Kidney (tissue), 22 donors: ENCODE measurements at places on chromosomes 5 and 9.
A peak's percentile ranks its signal among the peaks of the same experiment; 100 is the strongest.

- H3K27ac ChIP-seq: no peak overlapping the region
- no peaks in the 10 kb centered on the region for H3K4me1 ChIP-seq
- no peak for DNase-seq
Measured at GRCh38 chr9:117541181-117541580, 126.3 kb upstream of the ASTN2 start.

GRCh38 chr9:5481322-5482040 lies 28.9 kb upstream of the PDCD1LG2 start:
- no peaks in the 10 kb centered on the region for H3K4me1 ChIP-seq
- no peaks in the 10 kb centered on the region for H3K36me3 ChIP-seq
- no peak overlapping the region for H3K4me3 ChIP-seq
- DNase-seq: no peak

- DNase-seq: no peak
- H3K4me3 ChIP-seq: no peak overlapping the region
- no peaks in the 10 kb centered on the region for H3K27me3 ChIP-seq
- H3K27ac ChIP-seq: no peak overlapping the region
Measured at GRCh38 chr5:169606279-169606678, 22.7 kb downstream of the SPDL1 start.

GRCh38 chr9:91522481-91522880 lies 98.8 kb upstream of the NFIL3 start:
- H3K36me3 ChIP-seq: no peaks in the 10 kb centered on the region
- H3K4me1 ChIP-seq: no peaks in the 10 kb centered on the region
- no peak for DNase-seq
- no peak overlapping the region for H3K4me3 ChIP-seq
- no peak overlapping the region for H3K27ac ChIP-seq
- H3K27me3 ChIP-seq: no peaks in the 10 kb centered on the region

- H3K27ac ChIP-seq: no peak overlapping the region
- no peaks in the 10 kb centered on the region for H3K27me3 ChIP-seq
- no peak for DNase-seq
- no peaks in the 10 kb centered on the region for H3K36me3 ChIP-seq
Measured at GRCh38 chr9:84379740-84380139, 39.2 kb upstream of the SLC28A3 start.

- no peak overlapping the region for H3K4me3 ChIP-seq
- DNase-seq: no peak
- peaks cover 4% of the 10 kb centered on the region for H3K4me1 ChIP-seq
- no peak overlapping the region for H3K27ac ChIP-seq
- H3K36me3 ChIP-seq: peaks cover 9% of the 10 kb centered on the region
Measured at GRCh38 chr5:181265092-181265671, 4.2 kb upstream of the TRIM52 start.

DNA sequence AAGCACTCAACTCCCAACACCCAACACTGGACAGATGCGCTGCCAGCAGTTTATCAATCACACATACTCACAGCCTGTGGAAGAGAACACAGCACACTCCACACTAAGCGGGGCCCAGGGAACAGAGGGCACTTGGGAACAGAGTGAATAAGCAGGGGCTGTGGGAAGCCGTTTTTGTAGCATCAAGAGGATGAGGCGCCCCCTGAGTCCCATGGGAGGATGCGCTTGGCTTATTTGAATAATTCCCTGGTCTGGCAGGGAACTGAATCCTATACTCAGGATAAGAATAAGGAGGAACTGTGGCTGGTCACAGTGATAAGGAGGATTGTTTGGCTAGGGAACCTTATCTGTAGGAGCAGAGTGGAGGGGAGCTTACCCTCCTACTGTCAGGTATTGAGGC lies 96.1 kb upstream of the DNAH5 start:
- H3K36me3 ChIP-seq: no peaks in the 10 kb centered on the region
- no peak overlapping the region for H3K27ac ChIP-seq
- no peaks in the 10 kb centered on the region for H3K27me3 ChIP-seq
- peaks cover 7% of the 10 kb centered on the region for H3K4me1 ChIP-seq
- no peak overlapping the region for H3K4me3 ChIP-seq

GRCh38 chr5:131186561-131187256 lies 16.0 kb downstream of the LYRM7 start:
- H3K4me1 ChIP-seq: no peaks in the 10 kb centered on the region
- no peak overlapping the region for H3K4me3 ChIP-seq
- H3K36me3 ChIP-seq: no peaks in the 10 kb centered on the region
- no peak for DNase-seq
- no peaks in the 10 kb centered on the region for H3K27me3 ChIP-seq

DNA sequence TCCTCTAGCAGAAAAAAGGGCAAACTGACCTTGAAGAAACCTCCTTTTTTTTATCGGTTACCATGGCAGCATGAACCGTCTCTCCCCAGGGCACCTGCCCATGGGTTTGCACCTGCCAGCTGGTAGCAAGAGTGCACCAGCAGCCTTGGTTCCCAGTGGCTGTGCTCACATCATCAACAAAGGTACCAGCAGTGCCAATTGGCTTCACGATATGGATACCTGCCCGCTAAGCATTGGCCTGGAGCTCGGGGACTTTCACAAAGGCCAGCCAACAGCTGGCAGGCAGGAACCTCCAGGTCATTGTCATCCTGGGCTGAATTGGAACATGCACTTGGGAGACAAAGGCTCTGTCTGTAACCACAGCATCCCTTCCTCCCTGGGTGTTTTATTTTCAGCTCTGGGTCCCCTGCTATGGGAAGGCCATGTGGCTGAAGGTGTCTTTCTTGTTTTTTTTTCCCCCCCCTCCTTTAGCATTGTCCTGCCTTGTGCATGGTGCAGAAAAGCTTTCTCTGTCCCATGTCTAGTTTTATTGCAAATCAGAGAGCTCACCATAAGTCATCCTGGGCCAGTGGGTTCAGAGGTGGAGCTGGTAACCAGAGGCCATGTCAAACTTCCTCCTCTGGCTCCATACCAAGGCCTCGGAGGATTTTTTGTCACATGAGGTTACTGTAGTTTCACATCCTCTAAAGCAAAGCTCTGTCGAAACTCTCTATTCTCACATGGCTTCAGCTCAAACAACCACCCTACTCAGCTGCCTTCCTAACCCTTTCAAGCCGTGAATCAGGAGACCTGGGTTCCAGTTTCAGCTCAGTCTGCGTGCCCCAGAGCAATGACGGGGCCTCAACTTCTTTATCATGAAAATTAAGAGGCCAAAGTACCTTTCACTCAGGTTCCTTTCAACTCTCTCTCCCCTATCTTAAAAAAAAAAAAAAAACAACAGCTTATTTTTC lies 145.5 kb upstream of the MAP3K1 start:
- peak; percentile 57 for DNase-seq
- H3K4me3 ChIP-seq: no peak overlapping the region
- no peaks in the 10 kb centered on the region for H3K36me3 ChIP-seq
- no peaks in the 10 kb centered on the region for H3K27me3 ChIP-seq
- H3K4me1 ChIP-seq: no peaks in the 10 kb centered on the region

DNA sequence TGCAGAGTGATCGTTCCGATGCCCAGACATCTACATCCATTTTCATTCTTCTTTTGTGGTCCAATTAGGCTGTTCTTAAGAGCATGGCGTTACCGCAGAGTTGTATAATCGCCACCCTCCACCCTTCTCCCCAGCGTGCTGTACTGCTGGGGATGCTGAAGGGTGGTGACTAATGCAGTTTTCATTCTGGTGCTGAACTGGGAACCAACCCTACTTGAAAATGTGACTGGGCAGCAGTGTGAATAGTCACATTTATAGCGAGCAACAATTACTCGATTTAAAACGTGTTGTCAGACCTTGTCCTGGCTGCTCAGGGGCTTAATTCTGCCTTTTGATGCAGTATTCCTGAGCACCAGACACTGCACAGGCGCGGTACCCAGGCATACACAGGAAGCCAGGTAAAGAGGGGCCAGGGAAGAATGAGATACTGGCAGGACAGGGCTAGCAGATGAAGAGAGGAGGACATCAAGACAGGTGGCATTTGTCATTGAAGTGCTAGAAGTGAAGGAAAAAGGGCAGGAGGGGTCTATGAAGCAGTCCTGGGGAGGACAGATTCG lies 719 bp upstream of the ISCA1 start:
- H3K27ac ChIP-seq: peak overlapping the region; percentile 96
- no peaks in the 10 kb centered on the region for H3K27me3 ChIP-seq
- peak overlapping the region; percentile 90 for H3K4me3 ChIP-seq
- peaks cover 4% of the 10 kb centered on the region for H3K36me3 ChIP-seq

DNA sequence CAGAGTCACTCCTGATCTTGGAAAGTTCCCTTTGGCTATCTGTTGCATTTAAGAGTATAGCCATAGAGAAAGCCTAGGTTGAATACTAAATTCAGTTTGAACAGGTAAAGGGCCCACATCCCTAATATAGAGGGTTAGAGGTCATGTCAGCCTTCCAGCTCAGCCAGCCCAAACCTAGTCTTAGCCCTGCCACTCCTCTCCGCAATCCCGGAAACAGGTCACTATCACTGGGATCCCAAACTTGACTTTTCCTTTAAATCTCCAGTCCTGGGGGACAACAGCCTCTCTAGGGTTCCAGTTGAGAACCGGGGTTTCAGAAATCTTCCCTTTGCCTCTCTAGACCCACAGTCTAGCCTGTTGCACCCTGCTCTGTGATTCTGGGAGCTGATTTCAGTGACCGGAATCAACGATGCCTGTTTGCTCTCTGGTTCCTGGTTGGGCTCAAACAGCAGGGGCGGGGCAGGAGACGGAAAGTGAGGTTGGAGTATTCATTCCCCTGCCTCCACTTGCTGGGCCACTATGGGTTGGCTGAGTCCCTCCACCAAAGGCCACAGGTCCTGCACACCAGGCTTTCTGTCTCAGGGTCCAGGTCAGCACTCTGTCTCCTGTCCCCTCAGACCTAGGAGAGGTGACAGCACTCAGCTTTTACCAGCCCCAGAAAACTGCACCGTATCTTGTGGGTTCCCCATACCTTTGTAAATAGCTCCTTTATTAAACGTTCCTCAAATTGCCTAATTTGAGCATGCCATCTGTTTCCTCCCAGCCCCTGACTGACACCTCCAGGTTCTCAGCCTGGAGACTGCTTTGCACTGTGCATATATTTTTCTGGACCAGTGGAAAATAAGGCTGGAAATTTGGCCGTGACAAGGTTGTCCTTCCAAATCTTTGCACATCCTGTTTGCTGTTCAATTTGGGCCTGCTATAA lies 23.8 kb upstream of the CPEB4 start:
- no peak for DNase-seq
- H3K36me3 ChIP-seq: no peaks in the 10 kb centered on the region
- H3K4me1 ChIP-seq: peaks cover 6% of the 10 kb centered on the region
- H3K4me3 ChIP-seq: no peak overlapping the region
- H3K27ac ChIP-seq: no peak overlapping the region
- no peaks in the 10 kb centered on the region for H3K27me3 ChIP-seq

DNA sequence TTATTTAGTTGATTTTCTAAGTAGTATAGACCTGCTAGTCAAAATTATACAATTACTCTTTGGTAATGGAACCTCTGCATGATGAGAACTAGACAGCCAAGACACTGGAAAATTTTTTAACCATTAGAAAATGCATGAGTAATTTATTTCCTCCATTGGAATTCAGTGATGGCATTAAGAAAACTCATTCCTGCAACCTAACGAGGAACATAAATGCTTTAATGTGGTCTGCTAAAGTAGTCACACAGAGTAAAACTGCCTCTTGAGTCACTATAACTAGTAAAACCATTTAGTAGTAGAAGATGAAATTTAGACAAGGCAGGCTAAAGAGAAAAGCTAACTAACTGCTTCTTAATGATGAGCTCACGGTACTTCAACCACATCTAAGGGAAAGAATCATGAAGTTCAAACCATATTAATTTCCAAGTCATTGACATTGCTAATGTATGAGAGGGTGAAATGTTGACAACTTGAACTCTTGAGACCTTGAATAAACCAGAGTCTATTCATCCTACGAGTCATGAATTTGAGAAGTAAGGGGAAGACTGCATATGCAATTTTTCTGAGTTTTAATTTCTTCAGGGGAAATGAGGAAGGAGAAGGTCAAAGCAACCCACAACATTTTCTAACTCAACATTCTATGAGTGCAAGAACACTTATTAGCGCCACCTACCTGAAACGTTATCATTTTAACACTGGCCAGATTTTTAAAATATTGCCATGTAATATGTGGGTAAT lies 74.4 kb downstream of the GLIS3 start:
- no peak for DNase-seq
- no peaks in the 10 kb centered on the region for H3K36me3 ChIP-seq
- no peaks in the 10 kb centered on the region for H3K27me3 ChIP-seq
- peaks cover 3% of the 10 kb centered on the region for H3K4me1 ChIP-seq

DNA sequence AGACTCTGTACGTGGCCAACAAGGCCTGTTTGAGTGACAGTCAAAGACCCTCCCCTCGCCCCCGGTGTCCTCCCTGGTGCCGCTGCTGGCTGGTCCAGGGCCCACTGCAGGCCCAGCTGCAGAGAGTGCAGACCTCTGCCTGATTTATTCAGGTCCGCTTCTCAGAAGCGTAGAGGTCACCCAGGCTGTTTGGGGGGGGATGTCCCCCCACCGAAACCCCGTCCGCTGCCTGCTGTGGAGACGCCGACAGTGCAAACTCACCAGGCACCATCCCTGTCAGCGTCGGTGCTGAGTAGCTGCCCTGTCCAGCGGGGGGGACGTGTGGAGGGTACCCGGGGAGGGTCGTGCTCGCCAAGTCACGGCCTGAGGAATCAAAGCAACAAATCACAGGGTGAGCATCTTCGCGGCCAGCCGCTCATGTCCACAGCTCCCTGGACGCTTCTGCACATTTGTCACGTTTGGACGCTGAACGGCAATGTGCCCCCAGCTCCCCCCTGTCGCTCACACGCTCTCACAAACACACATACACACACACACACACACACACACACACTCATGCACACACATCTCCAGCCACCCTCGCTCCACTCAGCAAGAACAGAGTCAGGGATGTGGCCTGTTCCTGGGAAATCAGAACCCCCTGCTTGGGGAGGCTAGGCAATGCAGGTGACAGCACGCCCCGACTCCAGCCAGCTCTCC lies 152.2 kb downstream of the PAX5 start:
- no peak overlapping the region for H3K27ac ChIP-seq
- DNase-seq: peak; percentile 51
- H3K4me3 ChIP-seq: no peak overlapping the region
- no peaks in the 10 kb centered on the region for H3K27me3 ChIP-seq

GRCh38 chr9:16241231-16241630 lies 629.2 kb downstream of the BNC2 start:
- no peak overlapping the region for H3K4me3 ChIP-seq
- peaks cover 12% of the 10 kb centered on the region for H3K4me1 ChIP-seq
- H3K27ac ChIP-seq: no peak overlapping the region
- no peak for DNase-seq
- no peaks in the 10 kb centered on the region for H3K27me3 ChIP-seq

- H3K4me3 ChIP-seq: no peak overlapping the region
- no peak for DNase-seq
- H3K36me3 ChIP-seq: no peaks in the 10 kb centered on the region
- no peak overlapping the region for H3K27ac ChIP-seq
- no peaks in the 10 kb centered on the region for H3K27me3 ChIP-seq
Measured at GRCh38 chr5:56320686-56321085, 87.6 kb upstream of the ANKRD55 start.

GRCh38 chr9:117046666-117047327 lies 359.7 kb downstream of the TRIM32 start:
- DNase-seq: no peak
- H3K4me1 ChIP-seq: no peaks in the 10 kb centered on the region
- H3K27me3 ChIP-seq: no peaks in the 10 kb centered on the region
